ENCODE measurements at places on chromosomes 16 and 17.

GRCh38 chr16:88651276-88651988 is 579 bp upstream of the CYBA start:
- DNase-seq = no peak

DNA sequence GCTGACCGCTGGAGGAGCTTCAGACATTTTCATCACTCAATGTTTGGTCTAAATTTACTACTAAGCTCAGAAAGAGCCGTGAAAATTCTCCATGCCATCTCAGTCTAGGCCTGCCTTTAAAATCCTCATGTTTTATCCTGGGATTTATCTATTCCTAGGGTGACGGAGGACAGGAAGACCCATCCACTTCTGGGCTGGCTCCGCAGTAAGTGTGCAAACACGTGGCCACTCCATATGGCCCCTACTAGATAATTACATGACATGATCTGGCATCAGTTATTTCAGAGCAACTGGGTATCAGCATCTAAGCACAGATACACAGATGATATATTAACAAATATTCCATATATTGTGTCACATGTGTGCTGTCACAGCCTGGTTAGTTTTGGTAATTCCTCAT is 77.8 kb upstream of the HS3ST4 start:
- no peak for DNase-seq

- no peak for DNase-seq
Observed at GRCh38 chr17:5976251-5976650, 93.9 kb upstream of the WSCD1 start.

- DNase-seq = no peak
Observed at GRCh38 chr17:74728702-74729075, 8.4 kb upstream of the RAB37 start.

- no peak for DNase-seq
Observed at GRCh38 chr17:81566461-81567126, 14.4 kb upstream of the FAAP100 start.

DNA sequence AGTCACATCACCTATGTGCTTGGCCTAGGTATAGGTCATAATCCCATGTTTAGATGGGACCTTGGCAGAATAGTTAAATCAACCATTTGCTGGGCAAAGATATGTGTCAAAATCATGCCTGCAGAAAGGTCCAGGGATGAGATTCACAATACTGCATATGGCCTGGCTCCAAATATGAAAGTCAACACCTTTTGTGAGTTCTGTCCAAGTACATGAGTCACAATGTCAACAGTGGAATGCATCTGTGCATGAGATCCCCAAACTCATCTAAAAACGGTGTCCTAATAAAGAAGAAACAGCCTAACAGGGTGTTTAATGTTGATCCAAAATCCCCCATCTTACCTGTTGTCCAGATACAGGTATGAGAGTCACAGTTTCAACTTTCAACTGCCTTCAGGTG is 1847.5 kb downstream of the TP53TG3F start:
- no peak for DNase-seq

DNA sequence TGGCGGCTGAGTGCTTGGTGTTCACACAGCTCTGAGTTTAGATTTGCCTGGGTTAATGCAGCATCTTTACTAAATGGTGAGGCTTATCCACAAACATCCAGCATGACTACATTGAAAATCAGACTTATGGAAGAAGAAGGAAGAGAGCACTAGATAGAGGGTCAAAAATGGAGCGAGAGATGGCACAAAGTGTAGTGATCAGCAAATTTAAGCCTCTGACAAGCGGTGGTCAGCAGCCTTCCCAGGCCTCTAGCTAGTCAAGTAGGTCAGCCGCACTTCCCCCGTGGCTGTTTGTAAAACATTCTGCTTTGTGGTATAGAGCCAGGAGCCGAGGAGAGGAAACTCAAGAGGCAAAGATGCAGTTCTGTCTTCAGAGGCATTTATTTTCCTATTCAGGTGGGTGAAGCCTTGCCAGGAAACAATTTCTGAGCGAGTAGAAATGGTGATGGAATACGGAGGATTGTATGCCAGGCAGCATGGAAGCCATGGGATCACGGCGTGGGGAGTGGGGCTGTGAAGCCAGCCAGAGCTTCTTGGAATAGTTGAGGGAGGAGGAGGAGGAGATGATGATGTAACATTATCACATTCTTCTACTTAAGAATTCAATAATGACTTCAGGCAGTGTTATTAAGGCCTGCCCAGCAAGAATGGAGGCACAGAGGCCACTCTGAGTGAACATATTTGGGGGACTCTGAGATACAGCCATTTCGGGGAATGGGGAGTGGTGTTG is 118.9 kb downstream of the MSI2 start:
- DNase-seq = no peak

DNA sequence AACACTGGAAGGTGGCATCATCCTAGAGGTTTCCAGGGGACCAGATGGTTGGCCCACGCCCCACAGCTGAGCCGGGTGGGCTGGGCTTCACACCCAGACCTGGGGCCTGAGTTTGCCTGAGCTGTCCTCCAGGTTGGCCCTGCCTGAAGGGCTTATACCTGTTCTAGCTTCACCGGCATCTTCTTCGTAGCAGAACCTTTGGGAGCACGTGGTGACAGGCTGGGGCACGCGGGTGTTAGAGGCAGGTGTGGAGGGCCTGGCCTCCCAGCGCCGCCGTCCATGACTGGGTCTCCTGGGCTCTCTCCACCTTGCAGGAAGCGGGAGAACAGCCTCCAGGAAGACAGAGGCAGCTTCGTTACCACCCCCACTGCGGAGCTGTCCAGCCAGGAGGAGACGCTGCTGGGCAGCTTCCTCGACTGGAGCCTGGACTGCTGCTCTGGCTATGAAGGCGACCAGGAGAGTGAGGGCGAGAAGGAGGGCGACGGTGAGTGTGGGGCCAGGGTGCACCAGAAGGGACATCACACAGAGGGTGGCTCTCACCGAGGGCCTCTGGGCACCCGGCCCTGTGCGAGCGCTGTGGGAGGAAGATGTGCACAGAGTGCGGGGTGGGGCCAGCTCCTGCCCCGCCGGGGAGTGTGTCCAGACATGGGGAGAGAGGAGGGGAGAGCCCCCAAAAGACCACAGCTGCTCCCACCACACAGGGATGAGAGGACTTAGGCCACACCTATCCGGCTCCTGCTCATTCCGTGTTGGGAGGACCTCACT is 4.6 kb upstream of the TEDC2 start:
- no peak for DNase-seq

DNA sequence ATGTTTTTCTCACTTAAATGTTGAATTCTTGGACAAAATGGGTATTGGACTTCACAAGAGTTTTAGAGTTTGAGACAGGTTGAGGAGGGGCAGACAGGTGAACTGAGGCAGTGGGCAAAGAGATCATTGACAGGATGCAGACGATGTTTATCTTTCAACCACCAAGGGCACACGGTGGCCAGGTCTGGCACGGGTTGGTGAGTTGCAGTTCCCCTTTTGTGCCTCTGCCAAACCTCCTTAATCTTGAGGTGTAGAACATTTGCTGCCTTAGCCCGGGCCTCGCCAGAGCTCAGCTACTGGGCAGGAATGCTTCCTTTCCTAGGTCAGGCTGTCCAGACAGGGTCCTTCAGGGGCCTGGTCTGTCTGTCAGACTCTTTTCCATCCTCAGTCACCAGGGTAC is 567.4 kb upstream of the SOX9 start:
- no peak for DNase-seq

DNA sequence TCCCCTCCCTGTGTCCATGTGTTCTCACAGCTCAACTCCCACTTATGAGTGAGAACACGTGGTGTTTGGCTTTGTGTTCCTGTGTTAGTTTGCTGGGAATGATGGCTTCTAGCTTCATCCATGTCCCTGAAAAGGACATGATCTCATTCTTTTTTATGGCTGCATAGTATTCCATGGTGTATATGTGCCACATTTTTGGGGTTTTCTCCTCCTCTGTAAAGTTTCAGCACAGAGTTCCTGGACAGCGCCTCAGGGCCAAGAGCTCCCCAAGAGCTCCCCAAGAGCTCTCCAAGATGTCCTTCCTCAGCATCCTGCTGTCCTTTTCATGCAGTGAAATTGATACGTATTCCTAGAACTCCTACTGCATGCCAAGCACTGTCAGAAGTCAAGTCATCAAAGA is 6.9 kb upstream of the ABAT start:
- DNase-seq = no peak

DNA sequence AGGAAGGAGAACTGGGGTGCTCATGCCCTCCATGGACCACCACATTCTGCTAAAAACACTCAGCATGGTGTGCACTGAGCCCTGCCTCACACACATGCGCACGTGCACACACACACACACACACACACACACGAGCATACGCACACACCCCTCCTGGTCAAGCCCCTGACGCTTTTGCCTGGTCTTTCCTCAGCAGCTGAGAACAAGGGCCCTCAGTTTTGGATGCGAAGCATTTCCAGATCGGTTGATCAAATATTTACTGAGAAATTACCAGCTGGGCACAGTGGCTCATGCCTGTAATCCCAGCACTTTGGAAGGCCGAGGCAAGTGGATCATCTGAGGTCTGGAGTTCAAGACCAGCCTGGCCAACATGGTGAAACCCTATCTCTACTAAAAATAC is 20.1 kb upstream of the RAI1 start:
- no peak for DNase-seq

GRCh38 chr17:28475151-28475900 is 1.9 kb downstream of the SLC13A2 start:
- DNase-seq = no peak

- DNase-seq = no peak
Observed at GRCh38 chr16:19085679-19086200, 18.3 kb downstream of the COQ7 start.

- DNase-seq = no peak
Observed at GRCh38 chr17:65856865-65857264, 295.4 kb upstream of the AXIN2 start.

- no peak for DNase-seq
Observed at GRCh38 chr16:47865337-47865855, 290.4 kb downstream of the ABCC12 start.

- DNase-seq = no peak
Observed at GRCh38 chr17:18186627-18186982, 3.0 kb downstream of the ALKBH5 start.

GRCh38 chr16:73046849-73047214 is 1.1 kb downstream of the ZFHX3 start:
- no peak for DNase-seq

DNA sequence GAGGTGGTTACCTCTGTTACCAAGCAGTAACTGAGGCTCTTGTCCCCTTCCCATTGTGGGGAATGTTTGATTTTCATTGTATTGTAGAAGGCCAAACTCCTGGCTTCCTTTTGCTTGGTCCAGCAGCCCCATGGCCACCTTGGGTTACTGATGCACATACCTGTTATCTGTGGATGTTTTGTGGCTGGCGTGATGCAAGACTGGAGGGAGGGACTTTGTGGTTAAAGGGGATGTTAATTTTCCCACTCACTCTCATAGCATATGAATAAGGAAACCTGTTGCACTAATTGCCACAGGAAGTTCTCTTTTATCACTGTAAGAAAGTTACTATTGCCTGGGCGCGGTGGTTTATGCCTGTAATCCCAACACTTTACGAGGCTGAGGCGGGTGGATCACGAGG is 168.6 kb upstream of the HS3ST4 start:
- DNase-seq = no peak

GRCh38 chr16:20743591-20743990 is 2.0 kb upstream of the THUMPD1 start:
- no peak for DNase-seq

Measured in NCI-H526 (cell line).